Esophagus squamous epithelium (tissue), 5 donors: ENCODE measurements at places on chromosomes 1 and 21.

DNA sequence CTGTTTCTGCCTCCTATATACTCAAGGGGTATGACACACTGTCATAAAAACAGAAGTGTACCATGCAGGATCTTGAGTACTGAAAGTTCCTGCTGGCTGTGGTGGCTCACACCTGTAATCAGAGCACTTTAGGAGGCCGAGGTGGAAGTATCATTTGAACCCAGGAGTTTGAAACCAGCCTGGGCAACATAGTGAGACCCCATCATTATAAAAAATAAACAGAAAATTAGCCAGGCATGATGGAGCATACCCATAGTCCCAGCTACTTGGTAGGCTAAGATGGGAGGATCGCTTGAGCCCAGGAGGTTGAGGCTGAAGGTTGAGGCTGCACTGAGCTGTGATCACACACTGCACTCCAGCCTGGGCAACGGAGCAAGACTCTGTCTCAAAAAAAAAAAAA lies 20.1 kb downstream of the ERI3 start:
- DNase-seq, result no peak

- no peak for DNase-seq
Measured at GRCh38 chr1:36384542-36385409, 948 bp downstream of the STK40 start.

DNA sequence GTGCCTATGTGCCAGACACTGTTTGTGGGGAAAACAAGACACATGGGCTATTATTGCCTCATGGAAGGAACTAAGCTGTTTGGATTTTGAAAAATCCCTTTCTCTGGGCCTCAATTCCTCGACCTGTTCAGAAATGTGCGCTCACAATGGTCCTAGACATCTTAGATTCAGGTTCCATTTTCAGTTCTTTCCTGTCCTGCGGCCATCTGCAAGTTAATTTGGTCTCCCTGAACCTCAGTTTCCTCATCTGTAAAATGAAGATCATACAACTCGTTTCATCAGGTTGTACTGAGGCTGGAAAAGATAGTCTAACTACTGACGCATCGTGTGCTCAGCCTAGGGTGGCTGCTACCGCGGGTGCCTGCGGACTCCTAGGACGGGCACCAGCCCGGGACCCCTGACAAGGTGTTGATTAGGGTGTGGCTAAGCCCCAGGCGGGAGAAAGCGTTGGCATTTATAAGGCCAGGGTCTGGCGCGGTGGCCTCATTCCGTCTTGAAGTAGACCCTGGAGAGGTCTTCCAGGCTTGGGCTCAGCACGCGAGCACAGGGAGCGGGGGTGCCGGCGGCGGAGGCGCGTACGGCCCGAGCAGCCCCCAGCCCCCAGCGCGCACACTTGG lies 493 bp upstream of the ELOA start:
- DNase-seq, result no peak

DNA sequence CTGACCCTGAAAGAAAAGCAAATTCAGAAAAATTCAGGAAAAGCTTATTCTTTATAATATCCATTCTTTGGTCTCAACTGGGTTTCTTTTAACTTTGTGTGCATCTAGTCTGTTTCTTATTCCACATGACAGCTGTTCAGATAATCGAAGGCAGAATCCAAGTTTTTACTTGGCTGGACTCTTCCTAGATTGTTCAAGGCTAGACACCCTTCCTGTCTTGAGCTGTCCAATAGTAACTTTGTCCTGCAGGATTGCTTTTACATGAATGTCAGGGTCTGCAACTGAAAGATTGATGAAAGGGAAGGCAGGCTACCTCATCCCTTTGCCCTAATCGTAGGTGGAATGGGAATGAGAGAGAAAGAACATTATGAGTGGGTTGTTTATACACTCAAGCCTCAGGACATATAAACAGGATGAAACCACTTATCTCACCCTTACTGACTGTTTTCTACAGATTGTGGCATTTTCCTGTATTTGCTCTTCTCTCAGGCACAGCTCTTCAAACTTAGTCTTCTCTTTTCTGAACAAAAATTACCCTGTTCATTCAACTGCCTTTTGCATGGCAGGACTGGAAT lies 76.9 kb downstream of the LEPR start:
- no peak for DNase-seq

DNA sequence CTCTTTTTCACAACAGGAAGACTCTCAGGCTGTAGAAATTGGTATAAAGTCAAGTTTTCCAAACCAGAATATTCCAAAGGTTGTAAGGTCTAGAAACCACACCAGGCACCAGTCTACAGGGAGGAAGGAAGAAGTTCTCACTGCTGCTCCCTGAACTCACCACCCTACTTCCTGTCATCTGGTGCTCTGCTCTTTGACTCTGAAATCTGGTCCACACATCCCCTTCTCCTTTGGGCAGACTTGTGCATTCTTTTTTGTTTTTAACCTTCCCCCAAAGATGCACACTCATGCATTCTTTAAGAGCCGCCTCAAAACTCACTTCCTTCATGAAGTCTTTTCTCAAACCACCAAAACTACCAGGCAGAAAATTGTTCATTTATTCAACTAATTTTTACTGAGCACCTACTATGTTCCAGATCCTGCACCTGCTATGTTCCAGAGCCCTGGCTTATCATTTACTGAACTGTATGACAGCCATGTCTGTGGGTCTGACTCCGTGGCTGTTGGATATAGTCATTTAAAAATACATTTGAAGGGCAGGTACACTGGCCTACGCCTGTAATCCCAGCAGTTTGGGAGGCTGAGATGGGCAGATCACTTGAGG lies 30.1 kb upstream of the EPS15 start:
- DNase-seq, result no peak

DNA sequence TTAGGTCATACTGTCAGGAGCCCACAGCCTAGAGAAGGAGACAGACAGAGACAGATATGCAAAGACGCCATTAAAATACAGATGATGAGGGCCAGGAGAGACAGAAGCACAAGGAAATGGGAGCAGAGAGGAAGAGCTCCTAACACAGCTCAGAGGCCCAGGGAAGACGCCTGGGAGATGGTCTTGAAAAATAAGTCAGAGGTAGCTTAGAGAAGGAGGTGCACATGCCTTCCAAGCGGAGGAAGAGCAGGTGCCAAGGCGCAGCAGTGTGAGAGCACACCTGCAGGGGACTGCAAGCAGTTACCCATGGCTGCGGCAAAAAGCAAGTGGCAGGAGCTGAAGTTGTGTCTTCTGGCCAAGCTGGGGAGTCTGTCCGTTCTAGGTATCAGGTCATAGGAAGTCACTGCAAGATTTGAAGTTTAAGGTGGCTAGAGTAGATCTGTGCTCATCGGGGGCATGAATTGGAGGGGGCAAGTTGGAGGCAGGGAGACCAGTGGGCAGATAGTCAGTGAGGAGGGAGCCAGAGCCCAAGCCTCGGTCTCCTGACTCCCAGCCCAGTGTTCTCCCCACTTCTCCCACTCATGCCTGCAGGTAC lies 1.3 kb upstream of the TRABD2B start:
- no peak for DNase-seq

DNA sequence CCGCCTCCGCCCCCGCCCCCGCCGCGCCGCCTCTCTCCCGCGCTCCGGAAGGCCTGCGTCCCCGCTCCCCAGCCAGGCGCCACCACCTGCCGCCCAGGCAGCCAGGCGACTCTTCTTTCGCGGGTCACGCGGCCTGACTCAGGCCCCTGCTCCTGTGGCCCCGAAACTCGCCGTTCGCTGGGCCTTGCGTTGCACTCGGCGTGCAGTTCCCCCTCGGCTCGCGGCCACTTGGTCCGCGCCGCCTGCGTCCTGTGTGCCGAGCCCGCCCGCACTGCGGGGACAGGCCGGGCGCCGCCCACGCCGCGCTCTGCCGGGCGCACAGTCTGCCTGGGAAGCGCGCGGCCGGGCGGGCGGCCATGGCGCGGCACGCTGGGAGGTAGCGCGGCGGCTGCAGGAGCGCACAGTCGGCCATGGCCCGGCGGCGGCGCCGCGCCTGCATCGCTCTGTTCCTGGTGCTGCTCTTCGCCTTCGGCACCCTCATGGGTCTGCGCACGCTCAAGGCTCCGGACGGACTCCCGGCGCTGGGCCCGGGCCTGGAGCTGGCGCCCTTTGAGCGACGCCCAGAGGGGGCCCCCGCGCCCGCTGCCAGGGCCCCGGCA lies at the start of gene MANEAL:
TSS of gene MANEAL (plus strand) at position 75 of the 599 bp plus-strand sequence. CDS start at position 411, 336 bp downstream.
- DNase-seq, result no peak

DNA sequence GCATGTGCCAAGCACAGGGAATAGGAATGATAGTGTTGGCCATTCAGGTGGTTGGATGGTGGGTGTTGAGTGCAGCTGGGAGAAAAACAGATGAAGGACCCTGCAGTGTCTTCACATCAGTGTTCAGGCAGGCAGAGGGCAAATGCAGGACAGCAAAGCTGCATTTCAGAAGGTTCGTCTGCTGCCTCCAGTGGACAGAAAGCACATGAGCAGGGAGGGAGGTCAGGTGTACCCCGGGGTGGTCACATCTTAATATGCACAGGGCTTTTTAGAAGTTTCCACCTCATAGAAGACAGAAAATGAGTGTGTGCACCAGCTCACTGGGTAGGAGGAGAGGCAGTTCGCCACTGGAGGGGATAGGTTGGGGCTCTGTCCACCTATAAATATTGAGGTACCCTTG lies 184.9 kb downstream of the SLC35F3 start:
- no peak for DNase-seq

DNA sequence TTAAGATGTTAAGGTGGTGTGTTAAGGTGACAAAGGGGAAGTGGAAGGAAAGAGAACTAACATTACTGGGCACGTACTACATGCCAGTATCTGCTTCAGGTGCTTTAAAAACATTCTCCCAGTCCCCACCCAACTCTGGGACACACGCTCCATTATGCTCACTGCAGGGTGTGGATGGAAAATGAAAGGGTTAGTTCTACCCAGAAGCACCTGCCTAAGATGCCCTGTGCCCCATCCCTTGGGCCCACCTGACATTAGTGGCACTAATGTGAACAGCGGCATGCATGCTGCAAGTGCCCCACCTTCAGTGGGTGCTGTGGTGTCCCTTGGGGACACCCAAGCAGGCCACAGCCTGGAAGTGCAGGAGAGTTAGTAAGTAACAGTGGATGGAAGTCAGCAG lies 82.9 kb upstream of the CXADR start:
- no peak for DNase-seq

- DNase-seq, result no peak
Measured at GRCh38 chr1:201685485-201685884, 143.5 kb upstream of the IPO9 start.

DNA sequence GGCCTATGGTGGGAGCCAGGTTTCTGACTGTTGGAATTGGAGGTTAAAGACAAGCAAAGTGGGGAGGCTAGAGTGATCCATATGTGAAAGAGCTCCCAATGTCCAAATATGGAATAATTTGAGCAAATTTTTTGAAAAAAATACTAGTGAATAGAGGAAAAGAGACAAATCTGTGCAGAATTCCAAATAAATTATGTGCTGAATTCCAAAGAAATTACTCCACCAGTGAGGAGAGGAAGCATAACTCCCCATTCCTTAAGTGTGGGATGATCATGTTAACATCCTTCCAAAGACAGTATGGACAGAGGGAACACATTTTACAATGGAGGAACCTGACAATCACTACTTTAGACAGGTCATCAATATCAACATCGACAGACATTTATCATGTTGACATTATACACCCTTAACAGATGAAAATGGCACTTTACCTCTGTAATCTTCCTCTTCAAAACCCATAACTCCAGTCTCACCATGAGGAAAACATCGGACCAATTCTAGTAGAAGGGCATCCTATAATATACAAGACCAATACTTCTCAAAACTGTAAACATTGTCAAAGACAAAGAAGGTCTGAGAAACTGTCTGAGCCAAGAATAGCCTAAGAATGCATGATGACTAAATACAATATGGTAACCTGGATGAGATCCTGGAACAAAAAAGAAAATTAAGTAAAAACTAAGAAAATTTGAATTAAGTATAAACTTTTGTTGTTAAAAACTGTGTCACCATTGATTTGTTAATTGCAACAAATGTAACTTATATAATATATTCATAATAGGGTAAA lies 71.5 kb upstream of the RGS4 start:
- DNase-seq, result no peak

DNA sequence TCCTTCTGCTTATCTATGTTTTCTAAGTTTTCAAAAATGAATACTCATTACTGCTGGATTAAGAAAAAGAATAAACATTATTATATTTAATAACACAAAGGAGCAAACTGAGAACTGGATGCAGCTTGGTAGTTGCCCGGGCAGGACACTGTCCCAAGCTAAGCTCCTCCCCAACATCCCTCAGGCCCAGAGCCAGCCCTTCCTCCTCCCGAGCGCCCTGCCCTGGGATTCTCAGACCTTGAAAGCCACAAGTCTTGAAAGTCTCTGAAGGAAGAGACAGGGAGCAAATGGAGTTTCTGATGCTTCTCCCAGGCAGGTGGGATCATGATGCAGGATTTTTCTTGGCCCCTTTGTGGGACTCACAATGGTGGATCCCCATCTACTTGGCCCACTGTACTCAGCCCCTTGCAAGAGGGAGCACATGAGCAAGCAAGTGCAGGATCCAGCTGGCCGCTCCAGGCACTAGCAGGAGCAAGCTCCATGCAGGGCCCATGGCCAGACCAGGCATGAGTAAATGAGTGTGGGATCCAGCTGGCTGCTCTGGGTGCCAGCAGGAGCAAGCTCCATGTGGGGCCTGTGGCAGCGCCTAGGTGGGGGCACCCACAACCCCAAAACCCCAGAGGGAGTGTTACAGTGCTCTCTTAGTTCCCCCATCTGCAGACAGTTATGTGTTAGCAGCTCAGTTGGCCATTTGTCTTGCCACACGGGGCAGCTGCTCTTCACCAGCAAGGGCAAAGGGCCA lies 32.1 kb upstream of the RAB4A start:
- no peak for DNase-seq

GRCh38 chr1:221117133-221117532 lies 237.9 kb downstream of the HLX start:
- no peak for DNase-seq

DNA sequence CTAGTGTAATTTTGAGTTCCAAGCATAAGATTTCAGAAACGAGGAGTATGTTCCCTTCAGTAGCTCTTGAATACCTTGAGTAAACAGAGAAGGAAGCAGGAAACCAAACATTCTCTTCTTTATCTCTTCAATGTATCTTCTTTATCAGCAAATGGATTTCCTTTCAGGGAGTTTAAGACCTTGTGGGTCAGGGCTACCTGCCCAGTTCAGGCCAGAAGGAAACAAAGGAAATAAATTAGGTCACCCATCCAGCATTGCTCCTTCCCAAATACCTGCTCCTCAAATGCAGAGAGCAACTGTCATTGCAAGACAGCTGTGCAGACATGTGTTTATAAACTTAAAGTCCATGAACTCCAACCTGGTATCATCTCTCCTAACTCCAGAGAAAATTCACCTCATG lies 130.1 kb upstream of the SOD1 start:
- no peak for DNase-seq

DNA sequence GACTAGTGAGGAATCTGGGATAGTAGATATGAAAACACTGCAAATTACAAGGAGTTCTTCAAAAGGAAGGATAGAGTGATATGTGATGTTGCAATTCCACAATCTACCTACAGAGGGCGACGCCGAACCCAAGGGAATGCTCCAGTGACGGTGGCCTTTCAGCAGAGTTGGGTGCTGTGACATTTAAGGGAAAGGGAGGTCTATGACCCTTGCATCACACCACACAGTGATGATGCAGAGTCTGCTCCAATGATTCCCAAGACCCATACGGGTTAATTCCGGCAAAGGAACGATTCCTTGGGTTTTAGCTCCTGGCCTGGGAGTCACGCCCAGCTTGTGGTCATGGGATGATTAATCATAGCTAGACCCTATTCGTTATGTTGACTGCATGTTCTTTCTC lies 123.0 kb upstream of the IGSF21 start:
- DNase-seq, result no peak

- no peak for DNase-seq
Measured at GRCh38 chr1:26666855-26667254, 29.0 kb upstream of the ARID1A start.
